ENCODE measurements at places on chromosomes 12 and 14. TPM values are rescaled to one million over a fixed set of nuclear protein-coding genes. Genes with fewer than 3 reads are reported as not detected.

DNA sequence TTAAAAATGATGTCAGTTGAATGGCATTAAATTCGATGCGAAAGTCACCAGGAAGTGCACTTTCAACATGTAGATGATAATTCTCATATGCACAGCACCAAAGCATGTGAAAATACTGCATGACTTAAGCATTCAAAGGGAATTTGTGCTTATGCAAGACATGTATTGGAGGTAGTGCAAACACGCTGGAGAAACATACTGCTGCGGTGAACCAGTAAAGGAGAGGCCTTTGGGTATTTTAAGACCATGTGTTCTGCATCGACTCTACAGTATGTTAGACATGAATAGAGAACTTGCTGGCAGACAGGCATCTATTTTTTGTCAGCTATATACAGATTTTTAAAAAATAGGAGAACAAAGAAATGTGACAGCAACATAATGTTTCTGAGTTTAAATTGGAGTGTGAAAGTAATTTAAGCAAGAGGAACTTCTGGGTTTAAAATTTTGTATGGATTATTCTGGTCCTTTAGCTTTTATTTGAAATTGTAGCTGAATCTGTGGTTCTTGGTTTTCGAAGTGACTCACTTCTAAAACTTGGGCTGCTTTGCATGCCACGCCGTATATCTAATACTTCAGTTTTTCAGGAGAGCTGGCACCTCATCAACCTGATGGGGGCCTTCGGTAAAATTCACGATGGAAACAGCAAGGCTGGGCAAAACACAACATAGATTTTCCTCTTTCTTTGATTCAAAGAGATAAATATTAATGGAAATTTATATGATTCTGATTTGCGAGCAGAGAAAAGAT is 408.7 kb downstream of the APAF1 start:
- no peak for DNase-seq
- no peak overlapping the region for H3K4me3 ChIP-seq
- H3K27me3 ChIP-seq, result no peaks in the 10 kb centered on the region
- no peaks in the 10 kb centered on the region for H3K36me3 ChIP-seq

- no peaks in the 10 kb centered on the region for H3K27me3 ChIP-seq
- no peak overlapping the region for H3K4me3 ChIP-seq
- H3K27ac ChIP-seq, result peak overlapping the region; percentile 71
- peaks cover 41% of the 10 kb centered on the region for H3K36me3 ChIP-seq
Observed at GRCh38 chr12:121533394-121534090, 47.3 kb downstream of the KDM2B start.

DNA sequence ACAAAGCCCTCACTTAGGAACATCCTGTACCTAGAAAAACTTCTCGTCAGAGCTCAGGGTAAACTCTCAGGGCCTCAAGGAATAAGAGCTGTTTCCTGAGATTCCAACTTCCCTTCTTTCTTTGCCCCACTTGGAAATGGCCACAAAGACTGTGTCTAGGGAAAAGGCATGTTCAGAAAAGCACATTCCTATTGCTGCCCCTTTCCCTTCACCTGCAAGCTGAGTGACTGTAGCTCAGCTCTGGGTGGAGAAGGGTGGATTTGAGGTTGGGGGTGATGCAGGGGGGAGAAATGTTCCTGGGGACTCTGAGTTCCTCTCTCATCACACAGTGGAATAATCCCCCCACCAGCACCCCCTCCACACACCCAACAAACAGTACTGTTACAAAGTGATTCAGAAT is 6.8 kb downstream of the ENDOU start:
- H3K36me3 ChIP-seq, result no peaks in the 10 kb centered on the region
- no peak overlapping the region for H3K27ac ChIP-seq
- DNase-seq, result no peak
- peaks cover 39% of the 10 kb centered on the region for H3K4me1 ChIP-seq
- H3K27me3 ChIP-seq, result no peaks in the 10 kb centered on the region

DNA sequence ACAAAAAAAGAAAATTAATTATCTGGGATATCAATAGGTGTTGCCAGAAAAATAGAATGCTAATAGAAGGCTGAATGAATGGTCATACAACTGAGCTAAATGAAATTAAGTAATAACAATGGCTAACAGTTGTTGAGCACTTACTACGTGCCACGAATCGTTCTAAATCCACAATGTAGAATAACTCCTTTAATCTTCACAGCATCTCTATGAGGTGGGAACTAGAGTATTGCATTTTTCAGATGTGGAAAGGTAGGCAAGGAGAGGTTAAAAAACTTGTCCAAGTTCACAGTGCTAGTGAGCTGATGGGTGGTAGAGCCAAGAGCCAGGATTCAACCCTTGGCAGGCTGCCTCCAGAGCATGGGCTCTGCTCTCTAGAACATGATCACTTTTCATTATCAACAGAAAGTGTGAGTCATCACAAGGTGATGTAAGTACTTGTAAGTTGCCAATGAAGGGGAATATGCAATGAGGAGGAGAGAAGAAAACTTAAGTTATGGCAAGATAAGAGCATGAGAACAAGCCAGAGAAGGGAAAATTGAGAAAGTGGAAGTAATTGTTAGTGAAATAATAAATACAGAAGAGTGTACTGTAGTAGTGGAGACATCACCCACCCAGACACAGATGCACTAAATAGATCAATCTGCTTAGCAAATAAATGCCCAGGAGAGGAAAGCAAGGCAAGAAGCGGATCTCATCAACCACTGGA is 122.1 kb downstream of the PRKD1 start:
- no peaks in the 10 kb centered on the region for H3K36me3 ChIP-seq
- no peak for DNase-seq
- H3K4me1 ChIP-seq, result no peaks in the 10 kb centered on the region
- no peak overlapping the region for H3K27ac ChIP-seq
- H3K4me3 ChIP-seq, result no peak overlapping the region
- H3K27me3 ChIP-seq, result no peaks in the 10 kb centered on the region

- H3K36me3 ChIP-seq, result no peaks in the 10 kb centered on the region
- no peak overlapping the region for H3K4me3 ChIP-seq
- no peak overlapping the region for H3K27ac ChIP-seq
- peaks cover 1% of the 10 kb centered on the region for H3K27me3 ChIP-seq
- H3K4me1 ChIP-seq, result no peaks in the 10 kb centered on the region
Observed at GRCh38 chr12:5648692-5649359, 216.9 kb downstream of the NTF3 start.

GRCh38 chr12:118404876-118405521 is 28.6 kb downstream of the SUDS3 start:
- peaks cover 42% of the 10 kb centered on the region for H3K36me3 ChIP-seq
- H3K4me1 ChIP-seq, result peaks cover 8% of the 10 kb centered on the region
- no peaks in the 10 kb centered on the region for H3K27me3 ChIP-seq
- peak; percentile 21 for DNase-seq

The TSPAN9 gene
- total RNA-seq, result 0.18 TPM

The IQSEC3 gene
- 0.44 TPM for total RNA-seq

The KCNK10 gene
- not detected for total RNA-seq

The POTEG gene
- not detected for total RNA-seq

The PWP1 gene
- total RNA-seq, result 50.5 TPM

The CLEC2B gene
- total RNA-seq, result 5.0 TPM

The SVOP gene
- total RNA-seq, result not detected

Data from activated T-helper 2 cell treated with anti-CD3 and anti-CD28 coated beads, Interferon-gamma antibody, Interleukin-2, Interleukin-4, amounts not matched to agents 10 μg/mL and 5 μg/mL and 100 μg/mL, durations not matched to agents 14 hours and 24 hours and 36 hours (primary cell).